ENCODE measurements at places on chromosomes 4 and X.
A peak's percentile ranks its signal among the peaks of the same experiment; 100 is the strongest.

DNA sequence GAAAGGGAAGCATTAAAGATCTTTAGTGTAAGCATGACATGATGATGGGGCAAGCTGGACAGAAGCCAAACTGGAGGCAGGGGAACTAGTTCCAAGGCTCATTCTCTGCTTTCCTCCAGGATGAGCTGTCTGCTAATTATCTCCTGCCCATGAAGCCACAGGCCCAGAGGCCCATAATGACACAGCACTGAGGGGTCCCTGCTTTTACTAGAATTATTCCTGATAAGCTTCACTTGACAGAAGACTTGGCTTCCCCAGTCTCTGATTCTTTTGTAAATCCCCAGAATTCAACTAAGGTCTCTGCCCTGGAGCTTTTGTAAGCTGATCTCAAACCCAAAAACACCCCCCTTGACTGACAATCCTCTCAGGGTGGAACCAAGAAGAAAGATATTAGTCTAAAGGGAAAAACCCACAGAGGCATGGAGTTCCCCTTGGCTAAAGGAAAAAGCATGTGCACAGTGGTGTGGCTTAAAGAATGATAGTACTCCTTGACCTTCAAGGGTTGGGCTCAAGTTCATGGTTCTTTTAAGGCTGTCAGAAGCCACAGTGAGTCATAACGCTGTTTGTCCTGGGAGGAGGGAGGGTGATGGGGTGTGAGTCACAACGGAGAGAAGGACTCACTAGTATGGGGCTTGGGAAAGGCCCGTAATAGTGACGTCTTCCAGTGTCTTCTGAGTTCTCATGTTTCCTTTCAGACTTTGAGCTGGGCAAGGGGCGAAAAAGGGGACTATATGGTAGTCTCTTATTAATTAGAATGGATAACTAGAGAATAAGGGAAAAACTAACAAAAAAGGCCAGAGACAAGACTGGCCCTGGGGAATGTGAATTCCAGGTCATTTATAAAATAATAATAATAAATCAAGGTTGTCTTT lies 146.0 kb upstream of the CPEB2 start:
- peak; percentile 74 for DNase-seq

DNA sequence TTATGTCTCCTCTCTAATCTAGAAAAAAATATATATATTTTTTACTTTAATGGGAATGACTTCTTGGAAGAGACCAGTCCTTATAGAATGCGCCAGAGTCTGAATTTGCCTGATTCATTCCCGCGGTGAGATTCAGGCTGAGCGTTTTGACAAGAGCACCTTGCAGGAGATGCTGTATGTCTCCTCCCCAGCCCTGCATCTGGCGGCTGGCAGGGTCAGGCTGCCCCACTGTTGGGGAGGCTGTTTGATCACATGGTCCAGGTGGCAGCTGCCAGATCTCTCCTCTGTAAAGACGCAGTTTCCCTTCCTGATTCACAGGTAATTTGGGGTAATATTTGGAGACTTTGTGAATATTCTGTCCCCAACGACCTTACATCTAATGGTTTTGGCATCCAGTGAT lies 9.7 kb downstream of the PDZD4 start:
- no peak for DNase-seq

- no peak for DNase-seq
These were observed 105.8 kb downstream of the FAT4 start for GRCh38 chr4:125420526-125420925.

DNA sequence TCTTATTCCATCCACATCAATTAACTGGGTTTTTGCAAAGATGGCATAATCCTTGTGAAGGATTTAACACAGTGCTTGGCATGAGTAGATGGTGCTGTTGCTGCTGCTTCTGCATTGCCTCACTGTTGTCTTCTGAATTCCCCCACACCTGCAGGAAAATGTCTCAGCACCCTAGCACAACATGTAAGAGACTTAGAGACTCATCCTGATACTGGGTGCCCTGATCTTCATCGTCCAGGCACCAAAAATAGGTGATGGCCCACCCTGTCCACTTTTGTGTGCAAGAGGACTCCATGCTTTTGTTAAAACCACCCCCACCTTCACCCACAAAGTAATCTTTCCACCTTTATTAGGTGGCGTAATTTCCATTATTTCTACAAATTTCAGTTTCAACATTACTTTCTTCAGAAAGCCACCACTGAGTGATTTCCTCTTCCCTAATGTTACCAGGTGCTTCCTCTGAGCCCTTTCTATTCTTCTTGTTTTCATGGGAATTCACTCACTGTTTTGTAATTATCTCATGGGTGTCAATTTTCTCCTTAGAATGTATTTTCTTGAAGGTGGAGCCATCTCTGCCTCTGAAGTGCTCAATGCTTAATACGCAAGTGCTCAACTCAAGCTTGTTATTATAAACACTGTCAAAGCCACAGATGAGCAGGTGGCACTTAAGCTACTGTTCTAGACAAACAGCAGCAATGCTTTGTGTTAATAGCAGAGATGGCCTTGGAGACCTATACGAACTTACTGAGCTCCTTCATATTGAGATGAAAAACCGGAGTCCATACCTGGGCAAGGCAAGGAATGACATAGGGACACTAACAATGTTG lies 89.5 kb downstream of the HS3ST1 start:
- no peak for DNase-seq

GRCh38 chr4:243426-243825 lies 61.8 kb downstream of the ZNF732 start:
- no peak for DNase-seq

DNA sequence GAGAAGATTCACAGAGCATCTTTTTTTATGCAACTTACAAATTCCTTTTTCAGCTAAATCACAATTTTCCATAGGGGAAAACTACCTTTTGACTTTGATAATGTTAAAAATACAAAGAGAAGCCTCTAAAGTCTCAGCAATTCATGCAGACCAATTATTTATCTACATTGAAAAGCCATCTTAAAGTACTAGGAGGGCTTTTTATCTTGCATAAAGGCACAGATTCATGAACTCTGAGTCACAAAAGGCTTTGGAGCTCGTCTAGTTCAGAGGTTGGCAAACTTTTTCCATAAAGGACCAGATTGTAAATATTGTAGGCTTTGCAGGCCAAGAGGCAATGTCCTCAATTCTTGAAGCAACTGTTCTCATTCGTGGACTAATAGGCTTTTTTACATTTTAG lies 210.4 kb upstream of the HDX start:
- DNase-seq = no peak

DNA sequence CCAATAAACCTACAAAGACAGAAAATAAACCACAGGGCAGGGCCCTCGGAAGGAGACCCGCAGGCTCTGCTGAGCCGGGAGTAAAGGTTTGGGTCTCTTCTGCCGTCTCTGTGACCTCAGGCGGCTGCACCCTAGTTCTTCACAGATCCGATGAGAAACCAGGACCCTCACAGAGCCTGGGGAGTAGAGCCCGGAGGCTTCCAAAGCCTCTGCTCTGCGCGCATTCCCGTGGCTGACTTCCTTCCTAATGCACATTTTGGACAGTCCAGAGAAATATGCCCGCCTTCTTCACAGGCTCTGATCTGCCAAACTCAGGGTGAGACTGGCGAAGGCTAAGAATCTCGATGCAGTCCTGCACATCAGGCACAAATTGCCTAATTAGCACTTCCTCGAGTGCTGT lies 245.5 kb downstream of the EVC2 start:
- no peak for DNase-seq

- DNase-seq = peak; percentile 40
These were observed at the start of gene KLHL13 for GRCh38 chrX:118116713-118117550. TSS of gene KLHL13 (minus strand) at chrX:118116810. CDS start at chrX:118028473, 88,337 bp downstream.

DNA sequence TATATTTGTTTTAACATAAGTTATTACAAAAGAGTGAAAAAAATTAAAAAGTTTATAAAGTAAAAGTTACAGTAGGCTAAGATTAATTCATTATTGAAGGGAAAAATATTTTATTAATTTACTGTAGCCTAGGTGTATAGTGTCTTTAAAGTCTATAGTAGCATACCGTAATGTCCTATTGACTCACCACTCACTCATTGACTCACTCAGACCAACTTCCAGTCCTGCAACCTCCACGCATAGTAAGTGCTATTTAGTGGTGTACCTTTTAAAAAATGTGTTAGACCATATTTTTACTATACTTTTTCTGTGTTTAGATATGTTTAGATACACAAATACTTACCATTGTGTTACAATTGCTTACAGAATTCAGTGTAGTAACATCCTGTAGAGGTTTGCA lies 841.1 kb downstream of the CENPC start:
- DNase-seq = no peak

GRCh38 chr4:109131559-109131958 lies 170.9 kb downstream of the COL25A1 start:
- DNase-seq = no peak

- no peak for DNase-seq
These were observed 27.6 kb upstream of the FGFR3 start for GRCh38 chr4:1765409-1766072.

DNA sequence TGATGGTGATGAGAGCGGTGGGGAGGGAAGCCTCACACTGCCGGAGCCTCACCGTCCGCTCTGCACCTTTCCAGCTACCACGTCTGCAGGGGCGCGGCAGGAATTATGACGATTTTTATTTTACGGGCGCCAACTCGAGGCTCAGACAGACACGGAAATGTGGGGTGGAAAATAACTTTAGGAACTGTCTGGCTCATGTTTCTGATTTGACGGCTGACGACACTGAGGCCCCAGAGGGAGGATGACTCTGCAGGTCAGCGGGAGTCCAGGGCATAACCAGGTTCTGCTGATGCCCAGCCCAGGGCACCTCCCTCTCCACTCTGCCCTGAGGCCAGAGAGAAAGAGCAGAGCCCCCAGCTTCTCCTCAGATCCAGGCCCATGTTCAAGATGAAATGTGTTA lies 43.9 kb downstream of the C4orf50 start:
- no peak for DNase-seq

DNA sequence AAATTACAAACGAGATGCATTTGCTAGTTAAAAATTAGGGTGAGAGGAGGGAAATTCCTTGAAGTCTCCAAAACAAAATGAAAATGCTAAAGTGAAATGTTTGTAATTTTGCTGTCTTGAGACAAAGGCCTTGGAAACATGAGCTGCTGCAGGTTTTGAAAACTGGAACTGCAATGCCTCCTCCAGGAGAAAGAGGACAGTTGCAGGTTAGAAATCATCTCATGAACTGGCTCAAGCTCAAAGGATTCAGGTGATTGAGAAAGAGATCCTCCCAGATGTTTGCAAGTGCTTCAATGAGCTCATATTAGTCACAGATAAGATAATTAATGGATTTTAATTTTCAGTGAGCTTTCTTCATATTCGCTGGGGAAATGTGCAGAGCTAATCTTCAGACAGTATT lies 32.4 kb downstream of the SMPX start:
- no peak for DNase-seq
